ENCODE measurements at places on chromosomes 16 and 17.

- no peak overlapping the region for H3K4me3 ChIP-seq
- peaks cover 10% of the 10 kb centered on the region for H3K4me1 ChIP-seq
- H3K27me3 ChIP-seq, result no peaks in the 10 kb centered on the region
Measured at GRCh38 chr17:72710834-72711233, 381.7 kb downstream of the SLC39A11 start.

DNA sequence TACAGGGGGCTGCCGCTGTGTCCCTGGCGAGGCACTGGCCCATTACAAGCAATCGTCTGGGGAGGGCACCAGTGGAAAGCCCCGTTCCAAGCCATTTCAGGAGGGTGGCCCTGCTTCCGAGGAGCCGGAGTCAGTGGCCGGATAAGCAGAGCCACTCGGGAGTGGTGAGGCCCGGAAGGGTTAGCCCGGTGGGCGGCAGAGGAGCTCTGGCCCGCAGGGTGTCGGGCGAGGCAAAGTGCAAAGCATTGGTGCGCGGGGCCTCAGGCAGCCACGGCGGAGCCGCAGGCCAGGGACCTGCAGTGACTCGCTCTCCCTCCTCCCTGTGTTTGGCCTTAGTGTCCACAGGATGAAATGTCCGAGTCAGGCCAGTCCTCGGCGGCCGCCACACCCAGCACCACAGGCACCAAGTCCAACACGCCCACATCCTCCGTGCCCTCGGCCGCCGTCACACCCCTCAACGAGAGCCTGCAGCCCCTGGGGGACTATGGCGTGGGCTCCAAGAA is 24.6 kb downstream of the NME3 start:
- no peak for DNase-seq
- no peak overlapping the region for H3K27ac ChIP-seq
- H3K27me3 ChIP-seq, result no peaks in the 10 kb centered on the region
- H3K4me3 ChIP-seq, result no peak overlapping the region
- peaks cover 64% of the 10 kb centered on the region for H3K36me3 ChIP-seq

GRCh38 chr17:48850792-48851323 is 20.0 kb downstream of the CALCOCO2 start:
- no peak for DNase-seq
- peaks cover 3% of the 10 kb centered on the region for H3K4me1 ChIP-seq
- no peaks in the 10 kb centered on the region for H3K27me3 ChIP-seq
- no peak overlapping the region for H3K27ac ChIP-seq

DNA sequence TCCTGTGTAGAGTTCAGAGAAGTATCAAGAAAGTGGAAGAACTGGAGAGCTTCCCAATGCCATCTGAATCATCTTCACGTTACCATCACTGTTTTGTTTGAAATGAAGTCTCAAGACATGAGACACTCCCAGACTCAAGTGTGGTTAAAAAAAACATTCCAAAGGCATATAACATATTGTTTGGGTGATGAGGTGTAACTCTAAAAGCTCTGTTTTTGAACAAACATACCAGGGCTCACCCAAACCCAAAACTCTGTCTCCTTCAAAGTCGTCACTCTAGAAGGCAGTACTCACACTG is 6.3 kb upstream of the ZCCHC14 start:
- H3K4me1 ChIP-seq, result peaks cover 10% of the 10 kb centered on the region
- no peak for DNase-seq
- no peak overlapping the region for H3K4me3 ChIP-seq
- H3K27ac ChIP-seq, result no peak overlapping the region
- H3K27me3 ChIP-seq, result no peaks in the 10 kb centered on the region

DNA sequence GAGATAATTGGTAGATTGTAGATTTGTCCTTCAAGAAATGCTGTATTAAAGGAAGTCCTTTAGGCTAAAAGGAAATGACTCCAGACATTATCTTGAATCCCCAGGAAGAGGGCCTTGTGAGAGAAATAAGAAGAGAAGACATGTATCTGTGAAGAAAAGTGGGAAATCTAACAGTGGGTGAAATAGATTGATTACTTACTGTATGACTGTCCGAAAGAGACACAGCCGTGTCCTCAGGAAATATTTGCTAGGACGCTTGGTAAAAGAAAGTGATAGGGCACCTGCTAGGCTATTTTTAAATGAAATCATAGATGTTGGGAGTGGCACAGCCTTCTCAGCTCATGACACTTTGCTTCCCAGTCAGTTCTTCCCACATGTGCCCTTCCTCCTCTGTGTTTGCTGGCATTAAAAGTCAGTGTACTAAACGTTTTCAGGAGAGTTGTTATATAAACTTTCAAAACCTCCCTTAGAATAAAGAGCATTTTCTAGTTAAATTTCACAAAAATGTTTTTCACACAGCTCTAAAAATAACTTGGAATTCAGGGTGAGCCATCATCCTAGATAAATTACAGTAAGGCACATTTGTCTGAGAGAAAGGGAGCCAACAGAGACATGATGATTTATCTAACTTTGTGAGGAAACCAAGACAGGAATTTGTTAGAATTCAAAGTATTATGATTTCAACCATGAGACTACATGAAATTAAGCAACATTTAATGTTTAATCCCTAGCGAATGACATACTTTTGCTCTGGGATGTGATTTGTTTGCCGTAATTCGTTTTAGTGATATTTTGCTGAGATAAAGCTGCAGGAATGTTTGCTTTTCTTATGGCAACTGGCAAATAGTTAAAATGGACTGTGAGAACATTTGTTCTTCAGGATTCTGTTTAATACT is 35.0 kb downstream of the DHRS7B start:
- H3K27me3 ChIP-seq, result no peaks in the 10 kb centered on the region
- H3K4me1 ChIP-seq, result no peaks in the 10 kb centered on the region
- no peak overlapping the region for H3K4me3 ChIP-seq
- no peak overlapping the region for H3K27ac ChIP-seq
- DNase-seq, result no peak
- no peaks in the 10 kb centered on the region for H3K36me3 ChIP-seq

DNA sequence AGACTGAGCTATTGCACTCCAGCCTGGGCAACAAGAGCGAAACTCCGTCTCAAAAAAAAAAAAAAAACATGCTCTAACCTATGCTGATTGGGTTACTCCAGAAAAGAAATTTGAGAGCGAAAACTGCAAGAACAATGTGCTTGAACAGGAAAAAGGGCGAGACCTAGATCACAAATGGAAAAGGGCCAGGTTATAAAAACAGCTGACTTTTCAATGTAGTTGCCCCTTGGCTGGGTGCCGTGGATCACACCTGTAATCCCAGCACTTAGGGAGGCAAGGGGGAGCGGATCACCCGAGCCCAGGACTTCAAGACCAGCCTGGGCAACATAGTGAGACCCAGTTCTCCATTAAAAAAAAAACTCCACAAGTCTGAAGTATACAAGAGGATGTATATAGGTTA is 48.8 kb downstream of the MRM3 start:
- no peaks in the 10 kb centered on the region for H3K27me3 ChIP-seq
- no peaks in the 10 kb centered on the region for H3K36me3 ChIP-seq
- no peak overlapping the region for H3K4me3 ChIP-seq
- no peaks in the 10 kb centered on the region for H3K4me1 ChIP-seq
- no peak for DNase-seq

- H3K36me3 ChIP-seq, result no peaks in the 10 kb centered on the region
- DNase-seq, result no peak
- no peaks in the 10 kb centered on the region for H3K27me3 ChIP-seq
- no peak overlapping the region for H3K27ac ChIP-seq
Measured at GRCh38 chr17:61161615-61162134, 238.0 kb upstream of the TBX2 start.

GRCh38 chr17:39861235-39861634 is 2.9 kb downstream of the IKZF3 start:
- peaks cover 14% of the 10 kb centered on the region for H3K4me1 ChIP-seq
- peak overlapping the region; percentile 20 for H3K4me3 ChIP-seq
- no peaks in the 10 kb centered on the region for H3K36me3 ChIP-seq
- DNase-seq, result no peak
- no peaks in the 10 kb centered on the region for H3K27me3 ChIP-seq
- peak overlapping the region; percentile 91 for H3K27ac ChIP-seq

DNA sequence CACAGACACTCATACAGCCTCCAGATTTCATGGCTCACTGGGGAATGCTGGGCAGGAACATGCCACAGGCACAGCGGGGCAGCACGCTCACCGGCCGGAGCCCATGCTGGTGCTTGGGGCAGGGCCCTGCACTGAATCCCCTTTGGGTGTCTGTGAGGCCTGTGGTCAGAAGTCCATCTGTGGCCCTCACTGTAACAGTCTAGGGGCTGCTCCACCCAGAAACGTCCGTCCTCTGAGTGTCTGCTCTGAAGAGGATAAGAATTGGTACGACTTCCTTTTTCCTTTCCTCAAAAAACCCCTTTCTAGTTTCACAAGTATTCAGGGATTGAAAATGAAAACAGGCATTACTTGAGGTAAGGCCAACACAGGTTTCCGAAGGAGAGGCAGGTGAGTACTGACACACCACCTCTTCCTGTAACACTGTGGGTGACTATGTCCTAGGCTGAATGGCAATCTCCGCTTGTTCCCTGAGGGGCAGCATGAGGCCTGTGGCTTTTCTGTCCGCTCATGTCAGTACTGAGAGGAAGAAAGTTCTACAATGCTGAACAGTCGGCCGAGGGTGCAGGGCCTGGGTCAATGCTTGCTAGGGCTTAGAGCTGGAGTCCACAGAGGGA is 42.5 kb downstream of the TMEM11 start:
- no peak overlapping the region for H3K4me3 ChIP-seq
- DNase-seq, result no peak
- no peaks in the 10 kb centered on the region for H3K27me3 ChIP-seq
- H3K36me3 ChIP-seq, result no peaks in the 10 kb centered on the region
- H3K4me1 ChIP-seq, result no peaks in the 10 kb centered on the region

GRCh38 chr16:24499193-24499814 is 40.1 kb upstream of the RBBP6 start:
- H3K4me3 ChIP-seq, result no peak overlapping the region
- no peak overlapping the region for H3K27ac ChIP-seq
- H3K36me3 ChIP-seq, result no peaks in the 10 kb centered on the region
- DNase-seq, result no peak

GRCh38 chr16:14600164-14600563 is 29.9 kb downstream of the PARN start:
- DNase-seq, result no peak
- H3K27ac ChIP-seq, result no peak overlapping the region
- no peaks in the 10 kb centered on the region for H3K4me1 ChIP-seq
- peaks cover 56% of the 10 kb centered on the region for H3K36me3 ChIP-seq
- H3K4me3 ChIP-seq, result no peak overlapping the region
- no peaks in the 10 kb centered on the region for H3K27me3 ChIP-seq

DNA sequence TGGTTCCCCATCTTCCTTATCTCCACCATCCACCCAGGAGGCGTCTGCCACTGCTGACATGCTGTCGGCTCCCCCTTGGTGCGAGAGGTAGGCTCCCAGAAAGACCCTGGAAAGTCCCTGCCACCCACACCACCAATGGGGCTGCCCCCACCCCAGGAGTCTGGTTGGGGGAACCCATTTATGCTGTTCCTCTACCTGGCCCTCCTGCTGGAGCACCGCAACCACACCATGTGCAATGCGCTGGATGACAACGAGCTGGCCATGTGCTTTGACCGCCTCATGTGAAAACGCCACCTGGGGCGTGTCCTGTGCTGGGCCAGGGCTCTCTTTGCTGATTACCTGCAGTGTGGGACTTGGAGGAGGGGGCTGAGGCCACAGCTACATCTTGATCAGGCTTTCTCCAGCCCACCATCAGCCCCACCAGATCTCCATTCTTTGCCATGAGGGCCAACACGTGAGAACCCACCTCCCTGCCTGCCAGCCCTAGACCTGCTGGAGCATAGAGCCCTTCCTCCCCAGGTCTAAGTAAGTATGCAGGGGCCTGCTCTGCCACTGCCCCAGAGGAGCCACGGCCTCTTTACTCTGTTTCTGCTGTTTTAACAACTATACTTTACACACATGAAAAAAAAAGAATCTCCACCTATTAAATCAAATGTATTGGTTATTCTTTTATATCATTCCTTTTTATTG is 7.9 kb upstream of the ALDH3A1 start:
- no peaks in the 10 kb centered on the region for H3K4me1 ChIP-seq
- no peaks in the 10 kb centered on the region for H3K36me3 ChIP-seq
- no peaks in the 10 kb centered on the region for H3K27me3 ChIP-seq
- no peak overlapping the region for H3K4me3 ChIP-seq
- no peak for DNase-seq

- peak overlapping the region; percentile 87 for H3K27ac ChIP-seq
- peaks cover 12% of the 10 kb centered on the region for H3K36me3 ChIP-seq
- peak overlapping the region; percentile 79 for H3K4me3 ChIP-seq
- peaks cover 20% of the 10 kb centered on the region for H3K4me1 ChIP-seq
Measured at GRCh38 chr17:7886227-7887037, 2.2 kb upstream of the CHD3 start.

DNA sequence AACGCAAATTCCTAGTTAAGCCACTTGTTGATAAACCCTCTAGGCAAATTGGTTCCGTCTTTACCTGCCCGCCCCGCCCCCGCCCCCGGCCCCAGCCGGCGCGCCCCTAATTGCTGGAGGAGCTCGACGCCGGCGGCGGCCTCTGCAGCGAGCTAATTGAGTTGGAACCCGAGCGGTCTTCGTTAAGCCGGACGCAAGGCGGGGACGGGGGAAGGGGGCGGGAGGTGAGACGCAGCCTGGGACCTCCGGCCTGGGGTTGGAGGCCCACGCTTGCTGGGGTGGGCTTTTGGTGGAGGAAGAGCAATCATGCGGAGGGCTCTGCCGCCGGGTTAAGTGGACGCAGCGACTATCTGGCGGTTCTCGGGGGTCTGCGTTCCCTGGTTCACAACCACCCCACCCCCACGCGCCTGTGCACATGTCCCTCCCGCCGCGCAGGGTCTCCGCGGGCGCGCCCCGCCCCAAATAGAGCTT is 12.7 kb upstream of the FOXF1 start:
- H3K4me3 ChIP-seq, result no peak overlapping the region
- no peaks in the 10 kb centered on the region for H3K36me3 ChIP-seq
- H3K27ac ChIP-seq, result no peak overlapping the region
- peaks cover 54% of the 10 kb centered on the region for H3K27me3 ChIP-seq

DNA sequence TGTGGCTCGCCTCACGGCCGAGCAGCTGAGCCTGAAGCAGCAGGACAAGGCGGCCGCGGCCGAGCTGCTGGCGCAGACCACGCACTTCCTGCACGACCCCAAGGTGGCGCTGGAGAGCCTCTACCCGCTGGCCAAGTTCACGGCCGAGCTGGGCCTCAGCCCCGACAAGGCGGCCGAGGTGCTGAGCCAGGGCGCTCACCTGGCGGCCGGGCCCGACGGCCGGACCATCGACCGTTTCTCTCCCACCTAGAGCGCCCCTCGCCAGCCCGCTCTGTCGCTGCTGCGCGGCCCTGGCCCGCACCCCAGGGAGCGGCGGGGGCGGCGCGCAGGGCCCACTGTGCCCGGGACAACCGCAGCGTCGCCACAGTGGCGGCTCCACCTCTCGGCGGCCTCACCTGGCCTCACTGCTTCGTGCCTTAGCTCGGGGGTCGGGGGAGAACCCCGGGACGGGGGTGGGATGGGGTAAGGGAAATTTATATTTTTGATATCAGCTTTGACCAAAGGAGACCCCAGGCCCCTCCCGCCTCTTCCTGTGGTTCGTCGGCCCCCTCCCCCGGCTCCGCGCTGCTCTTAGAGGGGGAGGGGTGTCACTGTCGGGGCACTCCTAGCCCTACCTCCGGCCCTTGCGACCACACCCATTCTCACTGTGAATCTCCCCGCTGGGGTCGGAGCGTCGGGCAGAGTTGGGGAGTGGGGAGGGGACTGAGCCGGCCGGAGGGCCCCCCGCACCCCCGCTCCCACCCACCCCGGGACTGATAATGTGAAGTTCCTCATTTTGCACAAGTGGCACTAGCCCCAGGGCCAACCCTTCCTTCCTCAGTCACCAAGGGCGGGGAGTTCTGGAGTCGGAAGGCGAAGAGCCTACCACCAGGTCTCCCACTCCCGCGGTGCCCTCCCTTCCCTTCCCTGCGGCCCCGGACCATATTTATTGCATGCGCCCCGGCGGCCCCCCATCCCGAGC is 4.0 kb downstream of the HIC1 start:
- peaks cover 28% of the 10 kb centered on the region for H3K36me3 ChIP-seq
- no peak overlapping the region for H3K27ac ChIP-seq
- H3K27me3 ChIP-seq, result no peaks in the 10 kb centered on the region
- peak; percentile 20 for DNase-seq

- no peak for DNase-seq
- peak overlapping the region; percentile 14 for H3K27ac ChIP-seq
- H3K4me1 ChIP-seq, result peaks cover 32% of the 10 kb centered on the region
- peaks cover 34% of the 10 kb centered on the region for H3K36me3 ChIP-seq
Measured at GRCh38 chr17:42564815-42565522, 1.9 kb upstream of the MLX start.
